M059J (cell line): ENCODE measurements at places on chromosomes 16 and 17. TPM values are rescaled to one million over a fixed set of nuclear protein-coding genes. Genes with fewer than 3 reads are reported as not detected.

DNA sequence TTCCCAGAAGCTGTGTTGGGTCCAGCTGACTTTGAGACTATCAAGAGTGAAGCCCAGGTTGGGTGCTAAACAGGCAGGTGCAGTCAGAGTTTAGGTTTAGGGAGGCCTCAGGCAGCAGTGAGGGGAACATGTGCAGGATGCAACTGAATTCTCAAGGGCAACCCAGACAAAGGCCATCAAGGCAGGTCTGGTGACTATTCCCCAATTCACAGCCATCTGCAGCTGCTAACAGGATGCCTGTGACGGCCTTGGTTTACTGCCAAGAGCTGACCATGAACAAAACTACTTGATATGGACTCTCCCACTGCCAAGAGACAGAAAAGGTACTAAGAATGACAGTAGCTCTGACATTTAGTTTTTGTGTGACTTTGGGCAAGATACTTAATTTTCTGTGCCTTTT lies 45.2 kb upstream of the BCAR1 start:
- DNase-seq = peak; percentile 42

DNA sequence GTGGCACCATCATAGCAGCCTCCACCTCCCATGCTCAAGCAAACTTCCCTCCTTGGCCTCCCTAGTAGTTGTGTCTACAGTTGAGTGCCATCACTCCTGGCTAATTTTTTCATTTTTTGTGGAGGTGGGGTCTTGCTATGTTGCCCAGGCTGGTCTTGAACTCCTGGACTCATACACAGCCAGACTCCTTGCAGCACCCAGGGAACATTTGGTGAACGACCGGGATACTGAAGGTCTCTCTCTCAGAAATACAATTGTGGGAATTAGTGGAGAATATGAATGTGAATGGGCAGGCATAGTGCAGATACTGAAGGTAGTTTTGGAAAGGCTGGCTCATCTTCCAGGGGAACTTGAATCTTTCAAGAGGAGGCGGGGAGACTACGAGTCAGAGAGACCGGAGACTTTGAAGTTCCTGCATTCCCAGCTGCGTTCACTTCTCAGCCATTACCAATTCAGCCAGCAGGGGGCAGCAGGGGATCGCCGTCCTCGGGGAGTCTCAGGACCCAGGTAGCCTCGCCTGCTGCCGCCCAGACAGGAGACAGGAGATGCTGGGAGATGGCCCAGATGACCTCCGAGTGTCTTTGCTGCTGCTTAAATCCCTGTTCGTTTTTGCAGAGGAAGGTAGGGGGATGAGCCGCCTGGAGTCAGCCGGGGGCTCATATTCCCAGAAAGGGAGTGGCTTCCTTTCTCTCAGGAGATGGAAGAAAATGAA lies 68.6 kb downstream of the HAPSTR1 start:
- DNase-seq = peak; percentile 62

DNA sequence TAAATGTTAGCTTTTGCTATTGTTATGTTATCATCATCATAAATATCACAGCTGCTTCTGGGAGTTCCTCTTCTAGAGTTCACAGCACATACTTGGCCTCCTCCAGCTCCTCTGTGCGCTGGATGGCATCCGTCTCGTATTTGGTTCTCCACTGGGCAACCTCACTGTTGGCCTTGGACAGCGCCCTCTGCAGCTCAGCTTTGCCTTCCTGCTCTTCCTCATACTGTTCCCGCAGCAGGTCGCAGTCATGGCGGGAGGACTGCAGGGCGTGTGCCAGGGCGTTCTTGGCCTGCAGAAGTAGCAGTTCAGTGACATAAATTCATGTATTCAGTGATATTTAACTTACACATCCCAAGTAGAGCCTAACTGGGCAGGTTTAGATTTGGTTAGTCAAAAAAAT lies 23.4 kb downstream of the MYH8 start:
- DNase-seq = no peak

GRCh38 chr17:81095383-81095762 lies 60.4 kb downstream of the BAIAP2 start:
- no peak for DNase-seq

DNA sequence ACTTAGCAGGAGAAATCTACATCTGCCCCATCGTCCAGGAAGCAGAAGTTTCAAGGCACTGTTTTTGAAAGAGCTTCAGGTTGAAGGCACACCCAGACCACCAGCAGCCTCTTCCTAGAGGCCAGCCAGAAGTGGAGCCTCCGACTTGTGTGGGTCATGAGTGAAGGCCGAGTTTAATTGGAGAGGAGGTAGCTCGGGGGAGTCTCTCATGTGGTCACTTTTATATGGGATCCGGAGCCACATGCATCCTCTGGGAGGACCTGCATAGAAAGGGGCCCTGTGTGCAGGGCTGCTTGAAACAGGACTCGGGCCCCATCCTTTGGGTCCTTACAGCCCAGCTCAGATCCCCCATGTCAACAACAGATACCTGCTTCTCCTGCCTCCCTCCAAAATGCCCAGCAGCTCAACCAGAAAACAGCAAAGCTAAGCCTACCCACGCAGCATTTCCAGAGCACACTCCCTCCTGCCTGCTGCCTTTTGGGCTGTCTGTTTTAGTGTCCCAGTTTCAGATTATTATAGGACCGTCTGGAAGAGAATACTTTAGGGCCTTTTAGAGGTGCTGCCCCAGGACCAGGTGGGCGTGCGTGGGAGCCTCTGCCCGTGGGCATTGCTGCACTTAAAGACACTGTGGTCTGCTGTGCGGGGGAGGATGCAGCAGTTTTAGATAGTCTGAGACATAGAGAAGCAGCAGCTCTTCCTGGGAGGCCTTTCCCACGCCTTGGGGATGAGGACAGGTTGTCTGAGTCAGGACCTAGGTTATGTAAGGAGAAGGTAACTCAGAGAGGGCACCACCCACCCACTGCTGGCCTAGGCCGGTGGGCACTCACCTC lies 29.5 kb downstream of the MPRIP start:
- DNase-seq = peak; percentile 27

Gene OR1A1
- total RNA-seq = not detected in 2 replicates
